Fibroblast of lung (primary cell): ENCODE measurements at places on chromosomes 16 and 17. TPM values are rescaled to one million over a fixed set of nuclear protein-coding genes. Genes with fewer than 3 reads are reported as not detected.

SLC2A4 gene
- under 0.01 TPM in 2 replicates for total RNA-seq

CMTM2 gene
- total RNA-seq: not detected in 2 replicates

C1QL1 gene
- 1.3 and 1.8 TPM in 2 replicates for total RNA-seq

SCPEP1 gene
- total RNA-seq: 93.0 and 101 TPM in 2 replicates

PPM1D gene
- total RNA-seq: 12.4 and 14.4 TPM in 2 replicates

NOG gene
- total RNA-seq: 0.51 and 0.99 TPM in 2 replicates

KRT33A gene
- total RNA-seq: not detected in 2 replicates

TBC1D3C gene
- total RNA-seq: 1.3 TPM in 1 of 2 replicates, not detected in the other

TEKT5 gene
- 0.26 TPM in 1 of 2 replicates, not detected in the other for total RNA-seq

PIRT gene
- total RNA-seq: not detected in 2 replicates

WDR59 gene
- total RNA-seq: 14.9 and 16.0 TPM in 2 replicates

SMIM36 gene
- not detected in 2 replicates for total RNA-seq

GDPD1 gene
- total RNA-seq: 1.3 and 1.5 TPM in 2 replicates

KRT24 gene
- total RNA-seq: not detected in 2 replicates

TMED6 gene
- total RNA-seq: not detected in 2 replicates

REXO5 gene
- 3.1 and 9.1 TPM in 2 replicates for total RNA-seq

FOXJ1 gene
- not detected in 2 replicates for total RNA-seq

MTSS2 gene
- total RNA-seq: 81.7 and 126 TPM in 2 replicates

SULT1A2 gene
- total RNA-seq: 0.17 and 0.26 TPM in 2 replicates

COG8 gene
- 29.2 and 31.1 TPM in 2 replicates for total RNA-seq

TSPAN10 gene
- total RNA-seq: 1.0 and 3.0 TPM in 2 replicates

KRTAP2-3 gene
- total RNA-seq: not detected in 2 replicates

C16orf82 gene
- total RNA-seq: not detected in 2 replicates

CTF1 gene
- total RNA-seq: 1.8 and 5.3 TPM in 2 replicates

PRAC2 gene
- total RNA-seq: not detected in 2 replicates

WWOX gene
- total RNA-seq: 16.3 and 18.2 TPM in 2 replicates

SCARF1 gene
- 0.77 and 0.99 TPM in 2 replicates for total RNA-seq

NPIPB13 gene
- total RNA-seq: 1.3 and 3.0 TPM in 2 replicates

TBC1D26 gene
- 0.17 TPM in 1 of 2 replicates, not detected in the other for total RNA-seq

MYH1 gene
- not detected in 2 replicates for total RNA-seq

SCO1 gene
- 31.8 and 56.6 TPM in 2 replicates for total RNA-seq

NDUFAB1 gene
- total RNA-seq: 76.3 and 98.4 TPM in 2 replicates

PRSS33 gene
- total RNA-seq: not detected in 2 replicates

ITGAD gene
- not detected in 2 replicates for total RNA-seq
